ENCODE measurements at places on chromosomes 13 and 19.

- DNase-seq: no peak
Observed at GRCh38 chr19:7507884-7508283, 8.0 kb upstream of the ZNF358 start.

DNA sequence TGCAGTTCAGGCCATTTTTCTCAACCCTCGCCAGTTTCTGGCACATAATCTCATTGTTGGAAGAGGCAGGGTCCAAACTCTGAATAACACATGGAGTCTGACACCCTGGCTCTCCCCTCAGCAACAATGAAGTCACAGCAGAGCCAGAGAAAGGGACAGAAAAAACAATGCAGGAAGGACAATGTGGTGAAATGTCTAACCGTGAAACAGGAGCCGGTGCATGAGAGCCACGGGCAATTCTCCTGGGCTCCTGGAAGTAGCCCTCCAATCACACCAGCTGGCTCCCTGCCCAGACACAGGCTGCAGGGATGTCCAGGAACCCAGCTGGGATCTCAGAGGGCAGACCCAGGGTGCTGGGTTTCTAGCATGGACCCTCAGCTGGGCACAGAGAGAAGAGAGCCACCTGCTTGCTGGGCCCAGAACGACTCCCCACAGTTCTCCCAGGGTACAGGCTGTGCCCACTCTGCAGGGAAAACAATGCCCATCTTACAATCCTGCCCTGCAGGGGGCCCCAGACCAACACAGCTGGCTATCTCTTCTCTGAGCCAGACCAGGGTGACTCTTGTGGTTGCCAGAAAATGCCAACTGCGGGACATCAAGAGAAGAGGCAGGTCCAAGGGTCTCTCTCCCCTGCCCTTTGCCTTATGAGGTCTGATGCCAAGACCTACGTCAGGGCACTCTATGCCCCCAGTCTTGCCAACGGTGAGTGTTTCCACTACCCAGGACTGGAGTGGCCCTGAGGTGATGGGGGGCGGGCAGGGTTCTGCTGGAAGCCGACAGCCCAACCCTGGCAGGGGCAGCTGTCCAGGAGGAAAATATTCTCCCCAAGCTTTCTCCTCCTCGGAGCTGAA is 64.5 kb downstream of the CEBPG start:
- DNase-seq: no peak

DNA sequence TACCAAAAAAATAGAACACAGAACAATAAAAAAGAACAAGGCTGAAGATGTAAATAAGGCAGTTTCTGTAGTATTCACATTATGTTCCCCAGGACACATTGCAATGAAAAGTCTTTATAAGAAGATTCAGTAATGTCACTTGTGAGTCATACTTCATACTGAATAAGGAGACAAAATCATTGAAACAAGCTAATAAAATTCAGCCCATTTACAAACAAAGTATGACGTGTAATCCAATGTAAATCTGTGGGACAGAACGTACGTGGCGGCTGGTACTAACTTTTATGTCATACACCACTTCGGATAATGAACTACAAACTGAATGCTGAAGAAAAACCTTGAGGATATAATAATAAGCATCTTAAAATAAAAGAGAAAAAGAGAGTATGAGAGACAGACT is 512.8 kb upstream of the MIR17HG start:
- DNase-seq: no peak

GRCh38 chr19:861756-862580 is 2.5 kb downstream of the CFD start:
- no peak for DNase-seq

All from HFF-Myc (cell line).